Activated T-cell treated with anti-CD3 and anti-CD28 coated beads, Interleukin-2, amount 50 U/mL, for 4 hours (primary cell): ENCODE measurements at places on chromosomes 12 and 14. TPM values are rescaled to one million over a fixed set of nuclear protein-coding genes. Genes with fewer than 3 reads are reported as not detected.

DNA sequence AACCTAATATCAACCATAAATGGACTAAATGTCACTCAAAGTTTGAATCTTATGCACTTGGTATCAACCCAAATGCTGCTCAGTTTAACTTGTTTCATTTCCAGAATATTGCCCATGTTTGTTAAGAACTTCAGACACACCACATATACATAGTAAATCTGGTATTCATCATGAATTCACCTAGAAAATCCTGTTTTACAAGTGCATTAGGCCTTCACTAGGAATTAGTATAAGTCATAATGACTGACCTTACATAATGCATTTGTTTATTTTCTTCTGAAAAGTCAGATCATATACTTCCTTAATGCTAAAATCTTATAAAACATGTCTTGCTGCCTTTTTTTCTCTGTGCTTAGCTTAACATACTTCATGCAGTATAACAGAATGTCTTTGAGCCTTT lies 66.1 kb downstream of the ABCD2 start:
- no peak for DNase-seq

DNA sequence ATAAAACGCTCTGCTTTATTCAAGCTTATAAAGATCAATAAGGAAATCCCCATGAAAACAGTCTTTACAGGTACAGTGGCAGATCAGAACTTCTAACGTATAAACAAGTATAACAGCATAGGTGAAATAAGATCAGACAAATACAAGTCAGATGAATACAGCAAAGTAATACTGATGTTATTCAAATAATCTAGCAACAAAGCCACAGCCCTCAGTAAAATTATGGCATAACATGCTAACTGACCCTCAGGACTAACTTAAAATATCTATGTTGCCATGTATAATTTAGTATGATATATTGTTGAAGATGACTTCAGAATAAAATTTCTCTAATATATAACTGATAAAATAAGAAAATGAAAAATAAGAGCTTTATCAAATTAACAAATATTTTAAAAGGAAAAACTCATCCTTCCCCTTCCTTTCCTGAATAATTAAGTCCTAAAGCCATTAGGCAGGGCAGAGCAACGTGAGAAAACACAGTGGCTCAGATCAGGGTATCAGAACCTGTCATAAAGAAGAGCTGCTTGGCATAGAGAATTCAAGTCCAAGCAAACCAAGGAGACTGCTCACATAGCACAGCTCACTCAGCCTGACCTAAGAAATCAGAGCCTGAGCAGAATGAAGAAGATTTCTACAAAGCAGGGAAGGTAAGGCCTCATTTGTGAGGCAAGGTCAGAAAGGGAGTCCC lies 70.7 kb downstream of the PAWR start:
- no peak for DNase-seq

GRCh38 chr12:10069976-10070375 lies 28.8 kb downstream of the CLEC1A start:
- DNase-seq, result no peak

DNA sequence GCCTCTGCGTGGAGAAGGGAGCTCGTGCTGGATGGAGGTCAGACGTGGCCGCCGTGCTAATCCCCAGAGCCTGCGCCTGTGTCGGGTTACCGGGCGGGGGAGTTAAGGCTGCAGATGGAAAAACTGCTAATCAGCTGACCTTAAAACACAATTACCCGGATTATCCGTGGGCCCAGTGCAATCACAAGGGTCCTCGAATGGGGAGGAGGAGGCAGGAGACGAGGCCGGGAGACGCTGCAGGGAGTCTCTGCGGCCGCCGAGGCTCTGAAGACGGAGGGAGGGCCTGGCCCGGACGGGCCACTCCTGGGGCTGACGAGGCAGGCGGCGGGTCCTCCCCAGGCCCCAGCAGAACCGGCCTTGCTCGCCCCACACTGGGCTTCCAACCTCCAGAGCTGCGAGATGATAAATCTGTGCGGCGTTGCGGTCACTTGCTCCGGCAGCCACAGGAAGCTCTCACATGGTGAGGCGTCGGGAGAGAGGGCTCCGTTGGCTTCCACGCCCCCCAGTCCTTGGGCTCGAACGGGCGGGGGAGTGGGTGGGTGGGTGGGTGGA lies 32.9 kb upstream of the FBRSL1 start:
- no peak for DNase-seq

- DNase-seq, result no peak
Measured at GRCh38 chr12:101002696-101003419, 207.2 kb downstream of the SLC5A8 start.

GRCh38 chr12:64595863-64596793 lies 14.2 kb upstream of the RASSF3 start:
- DNase-seq, result no peak

- DNase-seq, result no peak
Measured at GRCh38 chr14:51242545-51243490, 2.8 kb downstream of the TMX1 start.

OR9K2 gene
- not detected for total RNA-seq

GRCh38 chr12:107318806-107319532 lies 225.6 kb upstream of the CRY1 start:
- no peak for DNase-seq

GRCh38 chr14:81868172-81868571 lies 334.5 kb upstream of the SEL1L start:
- DNase-seq, result no peak

DNA sequence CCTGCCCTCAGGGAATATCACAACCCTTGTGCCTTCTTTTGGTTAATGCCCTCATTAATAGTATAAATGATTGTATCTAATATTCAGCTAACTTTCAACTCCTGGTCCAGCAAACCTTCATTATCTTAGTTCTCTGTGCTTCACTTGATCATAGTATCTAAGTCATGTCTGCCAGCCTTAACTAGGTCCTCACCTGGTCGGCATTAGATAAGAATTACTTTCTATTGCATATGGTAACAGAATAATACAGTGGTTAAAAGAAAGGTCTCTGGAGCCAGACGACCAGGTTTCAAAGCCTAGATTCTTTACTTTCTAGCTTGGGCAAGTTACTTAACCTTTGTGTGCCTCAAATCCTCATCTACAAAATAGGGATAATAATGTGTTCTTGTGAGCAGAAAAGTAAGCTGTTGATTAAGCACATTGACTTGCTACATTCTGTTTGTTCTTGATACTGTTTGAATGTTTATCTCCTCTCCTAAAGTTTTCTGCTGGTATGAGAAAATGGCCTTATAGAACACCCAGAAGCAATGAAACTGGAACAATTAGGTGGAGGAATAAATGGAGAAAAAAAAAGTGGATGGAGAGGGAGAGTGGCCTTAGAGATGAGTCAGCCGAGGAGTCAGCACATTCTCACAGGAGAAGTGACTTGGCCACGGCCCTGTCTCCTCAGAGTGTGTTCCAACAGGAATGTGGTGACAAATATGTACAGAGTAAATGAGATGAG lies 176.1 kb downstream of the SLC25A21 start:
- no peak for DNase-seq

GRCh38 chr14:72787841-72788240 lies 106.1 kb downstream of the DPF3 start:
- no peak for DNase-seq

KIF5A gene
- total RNA-seq, result 0.56 TPM

DNA sequence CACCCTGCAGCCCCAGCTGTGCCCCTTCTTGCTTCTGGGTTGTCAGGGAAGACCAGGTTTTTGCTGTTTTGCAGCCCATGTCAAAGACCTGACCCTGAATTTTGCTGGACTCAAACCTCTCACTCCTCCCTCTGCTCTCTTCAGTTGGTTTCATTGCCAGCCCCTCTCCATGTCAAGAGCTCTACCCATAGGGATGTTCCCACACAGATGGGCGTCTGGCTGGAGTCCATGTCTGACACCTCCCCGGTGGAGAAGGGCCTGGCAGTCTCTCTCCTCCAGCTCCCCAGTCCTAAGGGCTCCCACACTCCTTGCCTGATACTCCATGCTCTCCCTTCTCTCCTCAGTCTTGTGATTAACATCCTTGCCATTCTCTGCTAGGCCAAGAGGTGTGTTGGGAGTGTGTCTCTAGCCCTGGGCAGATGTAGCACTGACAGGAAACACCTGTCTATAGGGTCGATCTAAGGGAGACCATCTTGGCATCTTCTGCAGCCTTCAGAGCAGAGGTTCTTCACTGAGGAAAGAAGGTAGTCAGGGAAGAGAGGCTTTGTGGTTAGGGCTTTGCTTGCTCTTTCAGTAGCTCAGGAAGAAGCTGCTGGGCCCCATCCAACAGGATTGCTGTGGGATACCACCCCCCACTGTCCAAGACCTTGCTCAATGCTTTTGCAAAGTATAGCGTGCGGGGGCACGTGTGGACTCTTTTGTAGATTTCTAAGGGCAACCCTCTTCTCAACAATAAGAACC lies 4.7 kb downstream of the ASIC1 start:
- DNase-seq, result no peak

- DNase-seq, result no peak
Measured at GRCh38 chr14:50844391-50844790, 13.4 kb upstream of the NIN start.

KRT73 gene
- 0.23 TPM for total RNA-seq

DNA sequence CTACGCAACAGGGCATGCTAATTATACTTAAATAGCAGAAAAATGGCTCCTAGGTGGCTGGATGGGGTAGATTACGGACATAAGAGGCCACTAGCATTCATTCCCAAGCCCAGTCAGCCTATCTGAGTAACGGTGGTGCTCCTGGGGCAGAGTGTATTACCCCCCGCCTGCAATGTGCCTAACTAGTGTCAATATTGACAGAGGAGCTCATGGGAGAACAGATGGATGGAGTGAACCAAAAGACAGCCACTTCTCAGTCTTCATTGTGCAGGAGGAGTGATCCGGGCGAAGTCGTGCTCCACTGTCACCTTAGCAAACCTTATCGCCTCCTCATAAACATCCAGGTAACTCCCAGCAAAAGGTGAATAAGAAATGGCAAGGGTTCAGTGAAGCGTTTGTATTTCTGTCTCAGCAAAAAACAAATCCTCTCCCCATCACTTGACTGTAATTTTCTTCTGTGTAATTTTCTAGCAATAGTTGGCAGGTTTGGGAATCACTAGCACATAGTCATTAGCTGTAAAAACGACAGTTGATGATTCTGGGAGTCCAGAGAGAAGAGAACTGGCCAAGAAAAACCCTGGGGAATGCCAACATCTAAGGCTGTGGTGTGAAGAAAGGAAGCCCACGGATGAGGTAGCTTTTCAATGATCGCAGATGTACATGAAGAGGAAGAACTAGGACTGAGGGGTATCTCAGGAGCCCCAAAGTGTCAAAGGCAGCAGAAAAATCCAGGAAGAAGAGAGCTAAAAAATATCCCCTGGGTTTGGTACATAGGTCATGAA lies 126.6 kb upstream of the BCL2L14 start:
- DNase-seq, result no peak

DNA sequence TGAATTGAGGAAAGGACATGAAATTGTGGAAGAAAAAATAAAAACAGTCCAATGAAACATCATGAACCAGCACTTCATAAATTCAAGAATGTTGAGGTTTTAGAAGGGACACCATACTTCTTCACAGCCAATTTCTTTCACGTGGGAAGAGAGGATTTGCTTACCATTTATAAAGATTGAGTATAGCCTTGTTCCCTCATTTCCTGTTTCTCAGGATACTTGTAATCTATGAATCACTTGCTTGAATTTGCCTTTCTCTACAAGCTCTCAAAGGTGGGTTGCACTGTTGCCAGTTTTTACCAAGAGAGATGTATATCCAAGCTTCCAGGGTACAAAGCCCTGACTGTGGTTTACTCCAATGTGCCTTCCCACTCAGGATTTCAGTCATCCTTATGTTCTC lies 116.1 kb downstream of the DUSP6 start:
- no peak for DNase-seq

GRCh38 chr12:85356596-85357385 lies 76.8 kb downstream of the ALX1 start:
- DNase-seq, result no peak

HOXC10 gene
- not detected for total RNA-seq

SLC41A2 gene
- 4.3 TPM for total RNA-seq

GRCh38 chr12:75937486-75937885 lies 94.1 kb downstream of the PHLDA1 start:
- no peak for DNase-seq

ARHGEF25 gene
- total RNA-seq, result 1.6 TPM

- DNase-seq, result no peak
Measured at GRCh38 chr12:61750604-61751003, 509.6 kb upstream of the USP15 start.

DNA sequence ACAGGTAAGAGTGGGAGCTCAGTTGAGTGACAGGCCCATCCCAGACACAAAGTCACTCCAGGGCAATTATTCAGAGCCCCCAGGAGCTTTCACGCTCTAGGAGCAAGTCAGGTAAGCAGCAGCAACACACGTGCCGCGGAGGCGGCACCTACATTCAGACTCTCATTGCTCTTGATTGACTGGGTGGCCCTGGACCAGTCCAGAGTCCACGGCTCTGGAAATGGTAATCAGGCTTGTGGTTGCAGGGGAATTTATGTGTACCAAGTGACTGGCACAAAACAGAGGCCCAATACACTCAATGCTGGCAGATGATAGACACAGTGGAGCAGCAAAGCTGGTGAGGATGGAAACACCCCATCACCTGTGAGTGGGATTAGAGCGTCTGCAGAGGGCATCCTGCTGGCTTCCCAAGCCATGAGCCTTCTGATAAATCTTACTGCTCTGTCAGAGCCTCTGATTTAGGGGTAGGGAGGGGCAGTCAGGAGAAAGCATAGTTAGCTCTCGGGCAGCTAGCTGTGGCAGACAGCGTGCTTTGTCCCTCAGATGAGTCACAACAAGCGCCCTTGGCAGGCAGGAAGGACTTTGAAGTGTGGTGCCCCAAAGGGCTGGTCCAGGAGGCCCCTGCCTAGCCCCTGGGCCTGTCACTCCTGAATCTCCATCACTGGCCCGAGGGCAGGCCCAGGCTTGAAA lies 344.7 kb downstream of the CACNA1C start:
- DNase-seq, result no peak

GRCh38 chr14:59188461-59189090 lies at the start of gene DAAM1:
TSS of gene DAAM1 (plus strand) at chr14:59188667. CDS start at chr14:59263478, 74,811 bp downstream.
- DNase-seq, result peak; percentile 91

- DNase-seq, result no peak
Measured at GRCh38 chr12:77116277-77116676, 50.9 kb upstream of the E2F7 start.

- DNase-seq, result no peak
Measured at GRCh38 chr14:101133068-101133467, 229.5 kb upstream of the RTL1 start.

- DNase-seq, result no peak
Measured at GRCh38 chr12:56153678-56154065, 1.3 kb downstream of the MYL6B start.
